ENCODE measurements at places on chromosomes 11 and 22. TPM values are rescaled to one million over a fixed set of nuclear protein-coding genes. Genes with fewer than 3 reads are reported as not detected.

BANF1 gene
- 163 TPM for total RNA-seq

PPP2R5B gene
- total RNA-seq: 13.3 TPM

DCHS1 gene
- total RNA-seq: 156 TPM

C2CD3 gene
- 23.9 TPM for total RNA-seq

MFNG gene
- 75.4 TPM for total RNA-seq

ACR gene
- total RNA-seq: 2.8 TPM

APOBEC3H gene
- not detected for total RNA-seq

RPS3 gene
- total RNA-seq: 3,784 TPM

ALKBH8 gene
- total RNA-seq: 8.4 TPM

KCTD17 gene
- total RNA-seq: 46.9 TPM

CRYBA4 gene
- 0.46 TPM for total RNA-seq

OR10A6 gene
- total RNA-seq: not detected

CD248 gene
- 2.9 TPM for total RNA-seq

GLYATL2 gene
- 0.62 TPM for total RNA-seq

ANO1 gene
- total RNA-seq: 3.8 TPM
